ENCODE measurements at places on chromosomes 2 and 18.

- DNase-seq = no peak
Observed at GRCh38 chr2:197986977-197987376, 182.6 kb downstream of the PLCL1 start.

- DNase-seq = no peak
Observed at GRCh38 chr2:130819226-130819607, 17.5 kb upstream of the ARHGEF4 start.

DNA sequence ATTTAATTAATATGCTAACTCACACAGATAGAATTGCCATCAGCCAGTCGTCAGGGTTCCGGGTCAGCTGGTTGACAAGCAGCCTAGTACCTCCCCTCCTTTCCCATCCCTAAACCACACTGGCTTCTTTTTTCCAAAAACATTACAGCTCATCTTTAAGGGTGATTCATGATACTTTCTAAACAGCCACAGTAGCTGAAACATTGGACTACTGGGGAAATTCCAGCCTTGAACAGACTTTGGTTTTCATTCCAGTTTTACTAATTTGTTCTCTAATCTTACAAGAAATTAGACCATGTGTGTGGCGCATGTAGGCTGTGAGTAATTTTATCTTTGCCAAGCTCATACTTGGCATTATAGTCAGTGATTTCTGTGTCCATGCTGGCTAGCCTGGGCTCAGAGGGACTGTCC lies 110.8 kb downstream of the FMNL2 start:
- no peak for DNase-seq

- no peak for DNase-seq
Observed at GRCh38 chr2:110998311-110998710, 122.4 kb upstream of the BCL2L11 start.

GRCh38 chr2:176242276-176242675 lies 27.0 kb upstream of the MTX2 start:
- no peak for DNase-seq

DNA sequence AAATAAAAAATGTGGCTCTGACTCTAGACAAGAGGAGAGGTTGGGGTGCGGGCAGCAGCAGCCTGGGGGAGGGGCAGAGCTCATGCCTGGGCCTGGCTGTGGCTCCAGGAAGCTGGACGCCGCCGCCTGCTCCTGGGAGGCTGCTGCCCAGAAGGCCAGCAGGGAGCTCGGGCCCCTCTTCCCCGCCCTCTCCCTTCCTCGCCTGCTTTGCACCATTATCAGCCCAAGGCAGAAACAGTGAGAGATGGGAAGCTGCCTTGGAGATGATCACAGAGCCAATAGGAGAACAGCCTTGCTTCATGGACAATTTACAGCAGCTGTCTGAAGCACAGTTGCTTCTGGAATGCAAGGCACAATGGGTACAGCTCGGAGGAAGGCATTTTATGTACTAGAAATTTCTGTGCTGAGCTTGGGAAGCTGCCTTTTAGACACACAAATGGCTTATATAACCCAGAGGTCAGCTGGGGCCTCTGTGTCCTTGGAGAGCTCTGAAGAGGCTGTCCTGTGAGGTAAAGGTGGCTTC lies 55.3 kb upstream of the AFF3 start:
- DNase-seq = no peak

DNA sequence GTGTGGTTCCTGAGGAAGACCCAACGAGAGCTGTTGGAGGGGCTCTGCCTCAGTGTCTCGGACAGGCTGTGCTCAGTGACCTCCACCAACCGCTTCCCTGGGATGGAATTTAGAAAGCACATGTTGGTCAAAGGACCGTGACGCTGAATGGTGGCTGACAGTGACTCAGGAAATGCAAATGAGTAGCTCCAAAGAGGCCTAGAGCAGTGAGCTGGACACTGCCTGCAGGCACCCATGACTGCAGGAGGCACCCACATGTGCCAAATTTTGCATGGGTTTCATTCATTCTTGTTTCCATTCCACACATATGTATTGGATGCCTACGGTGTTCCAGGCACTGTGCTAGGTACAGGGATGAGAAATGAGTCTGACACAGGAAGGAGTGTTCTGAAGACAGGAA lies 46.4 kb downstream of the ACKR3 start:
- DNase-seq = no peak

DNA sequence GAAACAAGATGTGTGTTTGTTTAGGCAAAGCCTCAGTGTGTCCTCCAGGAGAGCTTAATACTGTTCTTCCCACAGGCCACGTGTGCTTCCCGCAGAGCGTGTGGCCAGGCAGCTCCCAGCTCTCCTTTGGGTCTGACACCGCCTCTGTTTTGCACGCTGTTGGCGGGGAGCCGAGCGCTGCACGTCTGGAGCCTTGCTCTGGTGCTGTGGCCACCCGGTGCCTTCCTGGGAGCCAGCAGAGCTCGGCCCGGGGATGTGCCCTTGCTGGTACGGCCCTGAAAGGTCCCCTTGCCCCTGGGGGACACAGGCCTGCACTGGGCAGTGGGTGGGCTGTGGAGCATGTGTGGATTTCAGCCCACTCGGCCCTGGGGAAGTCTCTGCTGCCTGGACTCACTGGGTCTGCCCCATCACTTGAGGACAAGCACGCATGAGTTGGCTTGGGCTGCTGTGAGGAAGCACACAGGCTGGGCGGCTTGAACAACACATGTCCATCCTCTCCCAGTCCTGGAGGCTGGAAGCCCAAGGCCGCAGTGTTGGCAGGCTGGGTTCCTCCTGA lies 160.7 kb upstream of the HDAC4 start:
- DNase-seq = no peak

DNA sequence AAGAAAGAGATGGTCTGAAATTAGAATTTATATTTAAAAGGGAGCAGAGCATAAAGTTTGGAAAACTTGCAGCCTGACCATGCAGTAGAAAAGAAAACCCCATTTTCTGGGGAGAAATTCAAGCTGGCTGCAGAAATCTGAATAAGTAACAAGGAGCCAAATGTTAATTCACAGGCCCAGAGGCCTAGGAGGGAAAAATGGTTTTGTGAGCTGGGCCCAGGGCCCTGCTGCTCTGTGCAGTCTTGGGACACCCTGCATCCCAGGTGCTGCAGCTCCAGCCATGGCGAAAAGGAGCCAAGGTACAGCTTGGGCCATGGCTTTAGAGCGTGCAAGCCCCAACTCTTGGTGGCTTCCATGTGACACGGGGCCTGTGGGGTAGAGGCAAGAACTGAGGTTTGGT lies 41.3 kb downstream of the CFAP36 start:
- DNase-seq = no peak

- no peak for DNase-seq
Observed at GRCh38 chr2:134362740-134363139, 108.9 kb downstream of the MGAT5 start.

- DNase-seq = peak; percentile 86
Observed at GRCh38 chr2:119231975-119232665, 8.5 kb downstream of the STEAP3 start.

GRCh38 chr18:22168360-22168921 lies 948 bp upstream of the GATA6 start:
- no peak for DNase-seq

DNA sequence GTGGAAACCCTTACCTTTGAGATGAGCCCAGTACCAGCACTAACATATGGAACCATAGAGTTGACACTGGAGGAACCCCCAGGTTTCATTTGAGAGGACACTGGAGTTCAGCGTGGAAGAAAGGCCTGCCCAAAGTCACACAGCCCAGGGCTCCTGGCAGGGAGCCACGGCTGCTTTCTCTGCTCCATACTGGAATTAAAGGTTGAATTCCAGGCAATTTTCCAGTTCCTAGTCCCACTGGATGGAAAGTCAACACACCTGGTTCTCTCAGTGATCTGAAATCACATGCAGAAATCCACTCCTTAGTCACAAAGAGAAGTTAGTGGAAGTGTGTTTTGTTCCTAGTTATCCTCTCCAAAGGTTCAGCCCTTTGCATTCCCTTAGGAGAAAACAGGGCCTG lies 336.1 kb upstream of the SKOR2 start:
- DNase-seq = no peak

GRCh38 chr2:217915706-217916105 lies 87.1 kb downstream of the TNS1 start:
- no peak for DNase-seq

DNA sequence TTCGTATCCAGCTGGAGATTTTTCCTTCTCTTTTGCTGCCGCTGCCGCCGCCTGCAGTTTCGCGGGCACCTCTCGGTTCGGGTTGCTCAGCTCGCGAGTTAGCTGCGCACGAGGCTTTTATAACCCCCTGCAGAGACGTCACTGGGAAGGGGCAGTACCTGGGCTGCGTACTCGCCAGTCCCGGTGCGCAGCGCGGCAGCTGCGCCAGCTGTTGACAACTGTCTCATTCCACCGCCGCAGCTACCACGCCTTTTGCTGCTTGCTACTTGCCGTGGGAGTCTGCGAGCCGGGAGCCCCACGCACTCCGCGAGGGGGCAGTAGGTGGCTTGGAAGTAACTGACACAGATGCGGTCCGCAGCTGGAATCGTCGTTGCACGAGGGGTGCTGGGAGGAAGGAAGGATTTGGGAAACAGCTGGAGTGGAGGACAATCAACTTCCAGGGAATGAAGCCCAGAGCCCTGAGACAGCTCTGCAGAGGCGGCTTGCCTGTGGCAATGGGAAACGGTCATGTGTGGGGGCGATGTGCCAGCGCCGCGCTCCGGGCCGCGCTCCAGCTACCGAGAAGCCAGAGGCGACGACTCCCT lies at the start of gene TACR1:
TACR1 (minus strand) TSS at position 93 of the 584 bp plus-strand sequence. CDS start 586 bp downstream, outside the sequence.
- DNase-seq = peak; percentile 8

DNA sequence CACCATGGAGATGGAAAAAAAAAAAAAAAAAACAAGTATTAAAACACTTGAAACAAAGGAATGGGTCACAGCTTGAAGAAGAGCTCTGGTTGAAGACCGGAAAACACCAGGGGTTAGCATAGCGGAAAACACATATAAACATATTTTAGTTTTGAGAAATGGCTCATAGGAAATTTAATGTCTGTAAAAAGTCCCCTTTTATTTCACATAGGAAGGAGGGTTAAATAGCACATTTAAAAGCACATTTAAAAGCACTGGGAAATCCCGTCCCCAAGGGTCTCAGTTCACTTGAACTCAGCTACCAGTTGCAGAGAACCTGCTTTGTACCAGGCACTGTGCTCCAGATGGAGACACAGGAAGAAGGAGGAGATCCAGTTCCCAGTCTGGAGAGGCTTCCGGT lies 65.5 kb downstream of the KCNE4 start:
- no peak for DNase-seq

GRCh38 chr2:157620956-157621355 lies 7.7 kb downstream of the ACVR1C start:
- DNase-seq = no peak

DNA sequence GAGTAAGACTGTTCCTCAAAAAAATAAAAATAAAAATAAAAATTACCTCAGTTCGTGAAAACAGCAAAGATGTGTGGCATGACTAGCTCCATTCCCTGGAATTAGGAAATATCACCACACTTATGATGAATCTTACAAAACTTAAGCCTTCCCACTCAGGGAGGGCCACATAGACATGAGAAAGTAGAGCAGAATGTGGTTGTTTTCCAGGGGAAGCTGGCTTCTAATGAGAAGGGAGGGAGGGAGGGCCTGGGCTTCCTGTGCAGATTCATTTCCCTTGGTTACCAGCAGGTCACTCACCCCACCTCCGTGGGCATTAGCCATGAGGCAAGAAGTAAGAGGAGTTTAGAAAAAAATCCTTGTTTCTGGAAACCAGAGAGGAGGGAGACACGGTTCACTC lies 95.9 kb upstream of the RMDN2 start:
- DNase-seq = peak; percentile 64

DNA sequence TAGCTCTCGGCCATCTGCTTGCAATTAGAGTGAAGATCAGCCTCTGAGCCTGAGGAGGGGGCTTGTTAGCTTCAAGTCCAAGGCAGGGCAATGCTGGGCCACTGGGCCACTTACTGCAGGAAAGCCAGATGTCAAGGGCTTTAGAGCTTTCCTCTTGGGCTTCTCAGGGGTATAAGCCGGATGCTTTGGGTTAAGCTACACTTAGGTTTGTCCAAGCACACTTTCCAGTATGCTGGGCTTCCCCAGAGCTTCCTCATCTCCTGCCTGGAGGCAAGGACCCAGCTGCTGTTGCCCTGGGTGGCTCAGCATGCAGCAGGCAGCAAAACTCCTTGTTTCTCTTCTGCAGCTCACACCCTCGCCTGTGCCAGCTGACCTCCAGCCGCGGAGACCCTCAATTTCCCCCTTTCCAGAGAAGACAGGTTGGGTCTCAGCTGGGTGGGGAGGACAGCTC lies 29.0 kb upstream of the ATOH8 start:
- no peak for DNase-seq

DNA sequence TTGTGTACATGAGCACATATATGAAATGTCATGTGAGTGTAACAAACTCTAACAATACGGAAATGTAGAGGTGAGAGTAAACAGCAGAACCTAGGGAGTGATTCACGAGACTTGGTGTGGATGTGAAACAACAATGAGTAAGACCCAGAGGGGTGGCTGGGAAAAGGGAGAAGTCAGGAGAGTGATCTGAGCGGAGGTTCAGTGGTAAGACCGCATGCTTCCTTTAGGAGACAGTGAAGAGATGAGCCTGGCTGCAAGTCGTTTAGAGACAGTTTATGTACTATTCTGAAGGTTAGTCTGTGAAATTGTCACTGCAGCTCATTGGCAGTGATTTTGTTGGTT lies 150.6 kb downstream of the PRPF40A start:
- peak; percentile 96 for DNase-seq

GRCh38 chr2:73593680-73594079 lies 48.5 kb downstream of the NAT8 start:
- no peak for DNase-seq

GRCh38 chr2:27888790-27889189 lies 1.4 kb downstream of the RBKS start:
- DNase-seq = no peak

DNA sequence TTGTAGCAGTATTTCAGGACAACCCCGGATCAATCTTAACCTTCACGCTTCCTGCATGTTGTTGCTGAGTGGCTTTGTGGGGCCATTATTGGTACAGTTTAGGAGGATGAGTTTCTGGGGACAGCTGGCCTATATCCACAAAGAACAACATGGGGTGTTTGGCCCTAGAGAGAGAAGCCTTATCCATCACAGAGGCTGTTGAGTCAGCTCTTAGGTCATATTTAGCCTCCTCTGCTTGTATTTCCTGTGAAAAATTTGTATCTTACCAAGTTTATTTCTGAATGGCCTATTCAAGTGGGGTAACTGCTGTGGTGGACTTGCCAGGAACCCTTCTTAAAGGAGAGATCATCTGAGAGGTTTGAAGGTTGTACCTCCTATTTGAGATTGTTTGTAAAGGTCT lies 77.6 kb downstream of the MAP4K4 start:
- no peak for DNase-seq

DNA sequence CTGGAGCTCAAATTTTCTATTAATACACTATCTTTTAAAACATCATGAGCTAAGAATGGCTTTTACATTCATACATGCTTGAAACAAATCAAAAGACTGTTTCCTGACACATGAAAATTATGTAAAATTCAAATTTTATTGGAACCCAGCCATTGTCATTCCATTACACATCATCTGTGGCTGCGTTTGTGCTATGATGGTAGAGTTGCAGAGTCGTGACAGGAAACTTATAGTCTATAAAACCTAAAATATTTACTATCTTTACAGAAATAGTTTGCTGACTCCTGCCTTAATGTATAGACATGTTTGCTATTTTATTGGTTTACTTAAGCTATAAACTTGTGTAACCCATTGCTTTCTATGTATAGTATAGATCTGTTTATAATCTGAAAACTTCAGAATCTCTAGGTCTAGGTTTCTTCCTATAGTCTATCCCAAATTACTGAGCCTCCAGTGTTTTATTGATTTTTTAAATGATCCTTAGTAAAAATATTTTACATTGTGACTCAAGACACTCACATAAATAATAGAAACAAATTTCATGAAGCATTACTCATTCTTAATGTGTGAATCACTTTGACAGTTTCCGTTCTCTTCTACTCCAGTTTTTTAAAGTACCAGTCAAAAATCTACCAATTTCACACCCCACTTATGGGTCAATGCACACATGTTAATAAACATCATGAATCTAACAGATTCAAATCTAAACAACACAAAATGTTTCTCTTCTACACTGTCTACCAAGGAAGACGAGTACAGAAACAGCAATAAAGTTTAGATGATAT lies 26.4 kb upstream of the MRPL19 start:
- DNase-seq = no peak
